ENCODE measurements at places on chromosomes 11 and 22.

GRCh38 chr11:30546334-30546733, 39.8 kb downstream of the MPPED2 start:
- DNase-seq, result no peak

GRCh38 chr11:45885274-45885920, at the start of gene MAPK8IP1:
Gene MAPK8IP1, plus strand, starts transcription at chr11:45885651. Its CDS starts 170 bp downstream, at chr11:45885821.
- DNase-seq, result no peak

- no peak for DNase-seq
Measured at GRCh38 chr22:42170946-42171345, 40.3 kb upstream of the CYP2D6 start.

GRCh38 chr11:83063073-83063754, 8.5 kb downstream of the RAB30 start:
- no peak for DNase-seq

DNA sequence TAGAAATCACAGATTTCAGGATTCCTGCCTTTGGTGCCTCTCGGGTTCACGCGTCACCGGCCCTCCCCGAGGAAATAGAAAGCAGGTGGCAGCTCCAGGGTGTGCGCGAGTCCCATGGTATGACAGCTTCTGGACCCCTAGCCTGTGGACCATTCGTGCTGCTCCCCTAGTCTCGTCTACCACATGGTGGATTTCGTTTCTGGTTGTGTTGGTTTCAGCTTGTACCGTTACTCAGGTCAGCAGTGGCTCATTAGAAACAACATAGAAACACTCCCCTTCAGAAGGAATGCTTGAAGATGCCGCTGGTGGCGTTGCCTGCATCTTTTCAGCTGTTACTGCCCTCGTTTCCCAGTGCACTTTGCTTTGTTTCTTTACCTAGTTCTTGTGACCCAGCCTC, 700 bp downstream of the TTC17 start:
- no peak for DNase-seq

- DNase-seq, result no peak
Measured at GRCh38 chr11:134376150-134376921, 35.7 kb downstream of the B3GAT1 start.

- no peak for DNase-seq
Measured at GRCh38 chr11:35911013-35911412, 32.8 kb upstream of the LDLRAD3 start.

- DNase-seq, result no peak
Measured at GRCh38 chr22:30882974-30883533, 85.5 kb downstream of the MORC2 start.

GRCh38 chr11:134800826-134801225, 388.8 kb upstream of the B3GAT1 start:
- DNase-seq, result no peak

- DNase-seq, result no peak
Measured at GRCh38 chr11:70063555-70063954, 14.6 kb upstream of the ANO1 start.

- no peak for DNase-seq
Measured at GRCh38 chr11:120195601-120196320, 15.1 kb upstream of the OAF start.

DNA sequence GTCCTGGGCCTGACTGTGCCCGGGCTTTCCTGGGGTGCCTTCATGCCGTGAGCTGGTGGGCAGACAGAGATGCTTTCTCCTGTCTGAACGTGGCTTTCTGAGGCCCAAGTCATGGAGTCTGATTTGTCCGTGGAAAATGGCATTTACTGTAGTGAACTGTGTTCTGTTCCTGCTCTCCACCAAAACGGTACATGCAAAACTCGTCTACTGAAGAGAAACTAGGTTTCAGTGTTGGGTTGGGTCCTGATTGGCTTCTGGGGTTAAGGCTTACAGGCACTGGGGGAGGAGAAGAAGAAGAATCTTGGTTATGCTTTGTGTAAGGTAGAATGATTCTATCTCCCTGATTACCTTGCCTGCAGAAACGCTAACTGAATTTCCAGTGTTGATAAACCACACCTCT, 541.7 kb downstream of the NTM start:
- DNase-seq, result no peak

- DNase-seq, result no peak
Measured at GRCh38 chr11:47955061-47955755, 25.2 kb upstream of the PTPRJ start.

GRCh38 chr11:44623731-44624491, 58.4 kb downstream of the CD82 start:
- DNase-seq, result no peak

DNA sequence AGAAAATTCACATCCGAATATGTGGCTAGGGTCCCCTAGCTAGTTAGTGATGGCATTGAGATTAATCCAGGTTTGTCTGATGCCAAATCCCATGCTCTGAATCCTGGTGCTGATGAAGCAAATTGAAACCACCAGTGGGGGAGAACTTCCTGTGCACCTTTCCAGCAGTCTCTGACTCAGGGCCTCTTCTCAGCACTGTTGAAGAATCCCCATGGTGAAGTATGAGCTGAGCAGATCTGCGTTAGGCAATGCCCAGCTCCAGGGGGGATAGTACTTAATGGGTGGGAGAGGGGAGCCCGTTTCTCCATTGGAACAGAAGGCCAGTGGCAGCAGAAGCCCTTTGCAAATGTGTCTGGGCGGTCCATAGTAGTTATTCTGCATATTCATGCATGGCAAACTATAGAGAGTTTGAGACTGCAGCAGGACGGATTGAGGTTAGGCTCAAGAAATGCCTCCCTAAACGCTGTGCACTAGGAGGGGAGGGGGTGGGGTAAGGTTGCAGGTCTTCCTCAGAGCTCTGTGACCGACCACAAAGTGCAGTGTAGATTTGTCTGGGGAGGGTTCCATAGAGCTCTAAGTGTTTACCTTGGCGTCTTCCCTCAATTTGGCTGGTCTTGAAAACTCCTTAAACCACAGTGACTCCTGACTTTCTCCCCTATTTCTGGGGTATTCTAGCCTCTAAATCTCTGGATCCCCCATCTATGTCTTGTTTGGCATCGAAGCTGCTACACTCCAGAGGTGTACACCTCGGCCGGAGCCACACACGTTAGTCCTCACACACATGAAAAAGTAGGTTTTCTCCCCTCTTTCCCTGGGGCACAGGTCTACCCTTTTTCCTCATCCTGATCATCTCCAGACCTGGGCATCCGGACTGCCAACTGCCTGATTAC, 4.8 kb downstream of the POU2F3 start:
- DNase-seq, result no peak

DNA sequence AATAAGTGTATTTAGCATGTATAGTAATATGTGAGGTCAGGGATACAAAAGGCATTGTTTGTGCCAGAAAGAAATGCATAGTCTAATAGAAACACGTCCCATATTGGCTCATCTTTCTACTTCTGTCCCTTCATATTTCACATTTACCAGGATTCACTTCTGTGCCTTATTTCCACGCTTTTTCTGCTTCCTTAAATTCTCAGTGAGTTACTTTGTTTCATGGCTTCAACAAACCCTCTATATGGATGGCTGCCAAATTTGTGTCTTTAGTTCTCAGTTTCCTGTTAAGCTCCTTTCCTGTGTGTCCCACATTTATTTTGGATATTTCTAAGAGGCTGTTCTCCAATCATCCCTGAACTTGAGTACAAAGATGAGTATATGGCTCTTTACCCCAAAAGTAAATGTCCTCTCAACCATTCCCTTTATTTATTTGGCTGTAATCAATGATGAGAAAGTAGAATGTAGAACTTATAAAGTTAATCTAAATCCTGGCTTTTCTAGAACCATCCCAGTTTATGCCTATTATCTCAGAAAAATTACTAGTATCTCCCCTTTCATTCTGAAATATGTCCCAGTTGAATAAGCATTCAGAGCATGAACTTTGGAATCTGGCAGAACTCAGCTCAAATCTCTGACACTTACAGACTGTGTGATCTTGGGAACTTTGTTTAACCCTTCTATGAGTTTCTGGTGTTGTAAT, 23.5 kb downstream of the OR8B12 start:
- DNase-seq, result no peak

All from GDM1 (cell line).